Activated gamma-delta T cell treated with anti-CD3 and anti-CD28 coated beads, Interleukin-2, amount 50 U/mL, for 16 hours (primary cell): ENCODE measurements at places on chromosomes 7 and 10.

DNA sequence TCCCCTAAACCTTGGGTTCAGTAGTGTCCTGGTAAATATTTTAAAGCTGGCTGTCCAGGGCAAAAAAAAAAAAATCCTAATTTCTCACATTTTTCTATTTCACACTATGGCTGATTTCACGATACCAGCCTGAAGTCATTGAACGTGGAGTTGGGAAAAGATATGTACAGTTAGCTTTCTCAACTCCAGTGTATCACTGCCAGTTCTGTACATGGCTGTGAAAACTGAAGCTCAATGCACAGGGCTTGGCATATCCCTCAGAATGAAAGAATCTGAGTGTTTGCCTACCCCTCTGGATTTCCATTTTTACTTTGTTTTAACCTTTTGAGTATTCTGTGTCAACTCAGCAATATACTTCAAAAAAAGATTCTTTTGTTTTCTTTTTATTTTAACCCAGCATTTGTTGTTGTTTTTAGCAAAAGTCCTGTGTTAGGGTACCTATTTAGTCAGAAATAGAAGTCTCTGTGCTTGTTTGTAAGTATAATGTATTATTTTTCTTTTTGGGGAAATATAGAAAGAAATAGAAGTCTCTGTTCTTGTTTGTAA, 274.5 kb downstream of the ADK start:
- DNase-seq, result no peak

GRCh38 chr7:47253650-47254080, 328.2 kb downstream of the TNS3 start:
- no peak for DNase-seq

DNA sequence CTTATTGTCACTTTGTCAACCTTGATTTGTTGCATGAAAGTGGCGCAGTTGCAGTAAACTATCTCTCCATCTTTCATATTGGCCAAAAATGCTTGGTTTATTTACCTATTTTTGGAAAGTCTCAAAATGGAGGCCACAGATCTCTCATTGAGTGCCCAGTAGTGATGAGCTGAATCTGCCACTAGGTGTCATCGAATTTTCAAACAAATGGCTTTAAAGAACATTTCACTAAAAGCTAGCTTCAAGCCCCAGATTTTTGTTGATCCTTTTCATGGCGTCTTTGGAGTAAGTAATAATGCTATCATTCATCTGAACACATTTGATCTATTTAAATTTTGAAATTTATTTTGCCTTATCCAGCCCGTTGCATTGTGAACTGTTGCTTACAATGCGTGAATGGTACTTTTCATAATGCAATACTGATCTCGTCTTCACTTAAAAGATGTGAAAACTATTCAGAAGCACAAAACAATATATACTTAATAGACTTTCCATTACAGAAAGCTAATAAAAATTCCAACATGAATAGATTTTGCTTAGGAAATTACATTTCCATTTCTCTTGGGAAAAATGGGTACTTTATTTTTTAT, 236.2 kb downstream of the DNAJB9 start:
- no peak for DNase-seq

- no peak for DNase-seq
Measured at GRCh38 chr10:98033515-98033914, 3.1 kb upstream of the CRTAC1 start.

GRCh38 chr10:69624245-69624786, 5.7 kb upstream of the FAM241B start:
- no peak for DNase-seq

- DNase-seq, result no peak
Measured at GRCh38 chr10:71393841-71394475, 2.8 kb upstream of the CDH23 start.

DNA sequence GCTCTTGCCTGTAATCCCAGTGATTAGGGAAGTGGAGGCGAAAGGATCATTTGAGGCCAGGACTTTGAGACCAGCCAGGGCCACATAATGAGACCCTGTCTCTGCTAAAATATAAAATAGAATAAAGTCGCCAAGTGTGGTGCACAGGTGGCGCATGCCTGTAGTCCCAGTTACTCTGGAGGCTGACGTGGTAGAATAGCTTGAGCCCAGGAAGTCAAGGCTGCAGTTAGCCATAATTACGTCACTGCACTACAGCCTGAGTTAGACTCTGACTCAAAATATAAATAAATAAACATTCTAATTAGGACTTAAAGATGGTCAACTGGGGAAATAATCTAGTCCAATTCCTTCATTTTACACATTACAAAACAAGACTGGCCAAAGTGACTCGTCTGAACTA, 768 bp downstream of the CHCHD2 start:
- no peak for DNase-seq

- DNase-seq, result no peak
Measured at GRCh38 chr10:68870061-68870460, 31.1 kb upstream of the DDX50 start.

GRCh38 chr7:159153511-159153910, 8.8 kb upstream of the VIPR2 start:
- DNase-seq, result no peak

DNA sequence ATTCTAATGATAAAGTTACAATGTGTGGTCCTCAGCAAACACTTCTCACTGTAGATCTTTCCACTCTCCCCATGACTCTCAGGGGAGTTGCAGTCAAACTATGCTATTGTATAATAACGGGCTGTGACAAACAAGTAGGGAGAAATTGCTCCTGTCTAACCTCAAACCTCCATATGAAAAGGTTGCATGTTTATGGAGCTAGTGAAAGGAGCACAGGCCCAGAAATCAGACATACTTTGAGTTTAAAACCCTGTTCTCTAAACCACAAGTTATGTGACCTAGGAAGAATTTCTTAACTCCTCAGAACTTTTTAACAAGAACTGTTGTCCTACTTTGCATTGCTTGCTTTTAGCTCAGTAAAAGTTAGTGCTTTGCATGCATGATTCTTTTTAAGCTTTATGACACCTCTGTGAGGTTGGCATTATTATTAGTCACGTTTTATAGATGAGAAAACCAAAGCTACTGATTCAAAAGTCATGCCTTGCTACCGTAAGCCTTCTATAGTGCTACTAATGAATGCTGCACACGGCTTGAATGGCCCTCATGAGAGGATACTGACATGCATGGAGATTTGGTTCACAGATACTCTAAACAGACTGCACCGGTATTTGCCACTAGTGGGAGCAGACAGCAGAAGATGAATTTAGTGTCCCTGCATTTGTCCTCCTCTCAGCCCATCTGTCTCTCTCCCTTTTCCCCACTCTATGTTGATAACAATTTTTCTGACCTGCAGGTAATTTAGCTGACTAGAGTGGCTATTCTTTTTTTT, 129.5 kb upstream of the PCGF5 start:
- DNase-seq, result no peak

GRCh38 chr10:127756264-127756663, 19.3 kb downstream of the FOXI2 start:
- DNase-seq, result no peak

GRCh38 chr10:59677253-59677831, 32.3 kb downstream of the SLC16A9 start:
- no peak for DNase-seq

- DNase-seq, result no peak
Measured at GRCh38 chr10:103082683-103083082, 110.4 kb downstream of the NT5C2 start.

DNA sequence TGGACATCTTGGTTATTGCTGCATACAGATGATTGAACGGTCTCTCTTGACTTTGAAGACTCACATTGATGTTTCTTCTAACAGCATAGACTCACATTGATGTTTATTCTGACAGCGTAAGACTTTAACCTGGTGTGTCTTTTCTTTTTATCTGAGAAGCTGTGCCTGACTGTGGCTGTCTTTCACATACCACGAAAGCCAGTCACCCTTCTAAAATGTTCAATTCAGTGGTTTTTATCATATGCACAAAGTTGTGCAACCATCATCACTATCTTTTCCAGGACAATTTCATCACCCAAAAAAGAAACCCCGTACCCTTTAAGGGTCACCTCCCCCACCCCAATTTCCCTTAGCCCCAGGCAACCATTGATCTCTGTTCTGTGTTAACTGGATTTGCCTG, 24.7 kb downstream of the CELF2 start:
- no peak for DNase-seq
